ENCODE measurements at places on chromosomes 1 and 21. TPM values are rescaled to one million over a fixed set of nuclear protein-coding genes. Genes with fewer than 3 reads are reported as not detected.
A peak's percentile ranks its signal among the peaks of the same experiment; 100 is the strongest.

Gene OR2L5
- polyA plus RNA-seq, result not detected

GRCh38 chr21:41433566-41433965 lies 7.5 kb downstream of the MX1 start:
- no peak for DNase-seq

GRCh38 chr1:48202030-48202752 lies 20.3 kb upstream of the SLC5A9 start:
- DNase-seq, result peak; percentile 61

DNA sequence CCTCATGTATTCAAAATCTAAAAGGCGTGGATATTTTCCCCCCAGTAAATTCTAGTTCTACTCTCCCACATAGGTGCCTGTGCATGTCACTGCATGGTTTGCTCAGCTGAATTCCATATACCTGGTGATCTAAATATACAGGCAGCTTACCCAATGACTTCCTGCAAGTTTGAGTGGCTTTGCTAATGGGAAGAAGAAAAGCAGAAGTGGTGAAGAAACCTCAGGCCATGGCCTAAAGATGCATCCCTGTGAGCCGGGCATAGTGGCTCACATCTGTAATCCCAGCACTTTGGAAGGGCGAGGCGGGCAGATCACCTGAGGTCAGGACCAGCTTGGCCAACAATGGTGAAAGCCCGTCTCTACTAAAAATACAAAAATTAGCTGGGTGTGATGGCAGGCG lies 11.5 kb downstream of the SLC44A3 start:
- no peak for DNase-seq

DNA sequence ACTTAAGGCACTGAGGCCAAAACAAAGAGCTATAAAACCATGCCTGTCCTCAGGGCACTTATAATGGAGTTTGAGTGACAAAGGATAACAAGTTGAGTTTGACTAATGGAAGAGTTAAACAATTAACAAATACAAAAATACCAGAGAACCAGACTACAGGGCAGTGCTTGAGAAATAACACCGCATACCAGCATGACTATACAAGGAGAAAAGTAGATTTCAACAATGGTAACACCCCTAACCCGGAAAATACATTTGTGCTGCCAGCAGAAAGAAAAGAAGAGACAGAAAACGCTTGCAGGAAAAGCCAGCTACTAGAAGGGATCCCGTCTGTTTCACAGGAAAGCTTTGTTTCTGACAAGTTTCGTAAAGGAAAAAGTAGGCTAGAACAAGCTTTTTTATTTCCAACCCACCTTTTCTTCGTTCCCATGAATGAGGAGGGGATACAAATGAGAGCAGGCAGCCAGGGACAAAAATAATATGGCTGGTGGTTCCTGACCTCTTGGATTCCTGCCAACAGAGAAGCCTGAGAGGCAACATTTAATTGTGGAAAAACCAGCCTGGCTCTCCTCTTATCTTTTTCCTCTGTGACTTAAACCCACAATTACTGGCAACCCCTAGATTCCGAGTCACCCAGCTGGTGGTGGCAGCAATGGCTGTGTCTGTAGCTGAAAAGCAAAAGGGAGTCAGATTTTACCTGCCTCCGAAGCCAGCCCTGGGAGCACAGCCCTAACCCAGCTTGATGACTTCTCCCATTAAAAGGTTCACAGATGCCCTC lies 56.5 kb downstream of the WLS start:
- peak; percentile 61 for DNase-seq

All from right lung (tissue), 10 donors.